Thyroid gland (tissue), 4 donors: ENCODE measurements at places on chromosomes 6 and 20. TPM values are rescaled to one million over a fixed set of nuclear protein-coding genes. Genes with fewer than 3 reads are reported as not detected.

DNA sequence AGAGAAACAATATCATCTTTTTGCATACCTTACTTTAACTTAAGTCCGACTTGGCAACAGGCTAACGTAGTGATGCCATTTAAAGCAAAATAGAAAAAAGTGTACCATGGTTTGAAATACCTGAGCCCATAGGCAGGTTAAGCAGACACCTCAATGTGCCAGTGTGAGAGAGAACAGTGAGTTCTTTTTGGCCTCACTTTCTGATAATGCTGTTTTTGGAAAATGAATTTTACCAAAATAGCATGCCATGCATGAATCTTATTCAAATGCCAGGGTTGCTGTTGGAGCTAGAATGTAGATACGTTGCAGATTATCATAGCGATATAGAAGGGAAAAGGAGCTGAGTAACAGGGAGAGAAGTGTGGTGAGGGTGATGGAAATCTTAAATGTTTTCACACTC, 170.2 kb downstream of the OTOR start:
- no peaks in the 10 kb centered on the region for H3K27me3 ChIP-seq
- H3K4me3 ChIP-seq: no peak overlapping the region
- H3K36me3 ChIP-seq: no peaks in the 10 kb centered on the region
- H3K27ac ChIP-seq: no peak overlapping the region

GRCh38 chr20:37571033-37571432, 43.4 kb upstream of the BLCAP start:
- H3K4me3 ChIP-seq: no peak overlapping the region
- H3K4me1 ChIP-seq: no peaks in the 10 kb centered on the region
- H3K27ac ChIP-seq: no peak overlapping the region
- no peak for DNase-seq
- no peaks in the 10 kb centered on the region for H3K36me3 ChIP-seq

- peaks cover 48% of the 10 kb centered on the region for H3K36me3 ChIP-seq
- no peak for DNase-seq
Observed at GRCh38 chr6:136262940-136263339, 12.8 kb upstream of the MTFR2 start.

GRCh38 chr6:17663226-17663625, 43.5 kb downstream of the NUP153 start:
- H3K27me3 ChIP-seq: no peaks in the 10 kb centered on the region
- peaks cover 28% of the 10 kb centered on the region for H3K36me3 ChIP-seq
- no peak overlapping the region for H3K4me3 ChIP-seq
- no peak overlapping the region for H3K27ac ChIP-seq
- H3K4me1 ChIP-seq: no peaks in the 10 kb centered on the region

DNA sequence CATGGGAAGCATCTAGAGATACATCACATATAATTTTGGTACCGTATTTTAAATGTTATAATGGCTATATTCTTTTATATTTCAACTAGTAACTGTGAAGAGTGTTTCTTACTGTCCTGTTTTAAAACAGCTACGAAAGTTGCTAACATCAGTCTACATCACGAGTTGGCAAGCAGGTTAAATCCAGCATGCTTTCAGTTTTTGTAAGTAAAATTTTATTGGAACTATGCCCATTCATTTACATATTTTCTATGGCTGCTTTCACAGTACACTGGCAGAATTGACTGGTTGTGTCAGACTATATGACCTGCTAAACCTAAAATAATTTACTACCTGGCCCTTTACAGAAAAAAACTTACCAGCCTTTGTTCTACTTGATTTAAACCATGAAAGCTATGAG, 478.1 kb downstream of the PHF3 start:
- H3K27ac ChIP-seq: no peak overlapping the region
- H3K36me3 ChIP-seq: no peaks in the 10 kb centered on the region
- DNase-seq: no peak
- no peaks in the 10 kb centered on the region for H3K4me1 ChIP-seq
- no peak overlapping the region for H3K4me3 ChIP-seq
- H3K27me3 ChIP-seq: no peaks in the 10 kb centered on the region

GRCh38 chr6:44221291-44221960, 2.0 kb upstream of the SLC29A1 start:
- no peaks in the 10 kb centered on the region for H3K27me3 ChIP-seq
- H3K4me1 ChIP-seq: peaks cover 44% of the 10 kb centered on the region
- H3K27ac ChIP-seq: peak overlapping the region; percentile 93
- DNase-seq: peak; percentile 99
- H3K36me3 ChIP-seq: no peaks in the 10 kb centered on the region

The PBOV1 gene
- total RNA-seq: not detected

The PROKR2 gene
- not detected for total RNA-seq

The CST5 gene
- total RNA-seq: not detected

The GPX5 gene
- not detected for total RNA-seq
